Stimulated activated CD4-positive, alpha-beta T cell treated with anti-CD3 and anti-CD28 coated beads, TNF-alpha, amount 100 ng/mL, for 1 hour (primary cell): ENCODE measurements at places on chromosomes 4 and X.

GRCh38 chrX:45172890-45173289 is 27.8 kb downstream of the DIPK2B start:
- DNase-seq: no peak

- no peak for DNase-seq
Observed at GRCh38 chrX:12936947-12937346, 30.5 kb downstream of the TLR8 start.

DNA sequence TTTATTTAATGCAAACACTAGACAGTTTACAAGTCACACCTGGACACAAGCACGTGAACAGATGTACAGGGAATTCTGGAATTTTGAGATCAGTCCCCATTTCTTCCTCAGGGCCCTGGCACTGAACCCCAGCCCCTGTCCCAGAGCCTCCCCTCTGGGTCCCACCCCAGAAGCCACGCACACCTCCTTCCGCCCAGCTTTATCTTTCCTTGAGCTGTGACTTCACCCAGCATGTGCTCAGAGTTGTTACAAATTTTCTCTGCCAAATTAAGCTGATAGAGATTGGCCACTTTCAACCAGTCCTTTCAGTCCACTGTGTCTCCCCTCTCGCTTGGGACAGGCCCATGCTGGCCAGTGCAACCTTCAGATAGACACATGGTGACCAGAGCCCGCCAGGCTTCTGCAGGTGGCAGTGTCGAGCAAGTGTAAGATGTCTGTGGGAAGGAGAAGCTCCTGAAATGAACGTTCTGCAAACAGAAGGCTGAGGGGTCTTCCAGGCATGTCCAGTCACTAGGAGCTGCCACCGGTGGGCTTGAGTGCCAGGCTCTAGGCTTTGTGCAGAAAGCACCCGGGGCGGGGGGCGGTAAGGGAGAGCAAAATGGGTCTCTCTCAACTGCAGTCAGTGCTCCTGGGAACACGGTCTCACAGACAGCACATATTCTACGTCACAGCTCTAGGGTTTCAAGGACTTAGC is 73.3 kb downstream of the MTMR1 start:
- no peak for DNase-seq

GRCh38 chrX:51461053-51462044 is 35.0 kb downstream of the NUDT11 start:
- no peak for DNase-seq

DNA sequence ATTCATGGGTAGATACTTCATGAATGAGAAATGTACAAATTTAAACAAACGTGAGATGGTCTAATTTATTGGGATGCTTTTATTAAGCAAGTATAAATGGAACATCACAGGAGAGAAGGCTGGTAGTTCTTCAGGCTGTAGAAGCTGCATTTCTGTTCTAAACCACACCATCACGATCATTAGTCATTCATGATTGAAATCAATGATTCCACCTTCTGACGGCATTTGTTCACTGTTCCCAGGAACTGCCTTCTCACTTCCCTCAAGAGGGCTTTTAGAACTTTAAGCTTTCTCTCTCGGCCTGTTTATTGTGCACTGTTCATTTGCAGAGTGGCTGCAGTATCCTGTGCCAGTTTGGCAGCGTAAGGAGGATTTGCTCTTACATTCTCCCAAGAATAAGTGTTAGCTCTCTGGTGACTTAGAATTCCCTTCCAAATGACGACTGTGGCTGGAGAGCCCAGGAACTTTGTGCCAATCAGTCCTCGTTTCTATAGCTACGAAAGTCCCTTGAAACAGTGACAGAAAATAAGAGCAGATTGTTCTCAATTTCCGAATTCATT is 54.7 kb downstream of the MFAP3L start:
- no peak for DNase-seq

DNA sequence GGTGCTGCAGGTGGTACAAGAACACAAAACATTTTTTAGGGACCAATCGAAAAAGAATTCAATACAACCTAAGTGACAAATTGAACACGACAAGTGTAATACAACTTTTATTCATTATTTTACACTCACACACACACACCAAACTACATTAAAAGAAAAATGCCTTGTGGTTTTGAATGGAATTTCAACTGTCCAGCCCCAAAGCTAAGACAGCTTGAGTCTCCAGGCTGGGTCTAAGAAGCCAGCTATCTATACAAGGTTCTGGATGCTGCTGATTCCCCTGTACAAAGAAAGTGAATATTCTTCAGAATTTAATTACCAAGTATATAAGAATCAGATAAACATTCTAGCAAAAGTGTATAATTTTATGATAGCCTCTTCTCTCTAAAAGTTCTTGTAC is 118.2 kb downstream of the PPP3CA start:
- no peak for DNase-seq

- no peak for DNase-seq
Observed at GRCh38 chr4:30429813-30430761, 290.1 kb upstream of the PCDH7 start.

- no peak for DNase-seq
Observed at GRCh38 chr4:91064157-91064853, 937.1 kb downstream of the CCSER1 start.

DNA sequence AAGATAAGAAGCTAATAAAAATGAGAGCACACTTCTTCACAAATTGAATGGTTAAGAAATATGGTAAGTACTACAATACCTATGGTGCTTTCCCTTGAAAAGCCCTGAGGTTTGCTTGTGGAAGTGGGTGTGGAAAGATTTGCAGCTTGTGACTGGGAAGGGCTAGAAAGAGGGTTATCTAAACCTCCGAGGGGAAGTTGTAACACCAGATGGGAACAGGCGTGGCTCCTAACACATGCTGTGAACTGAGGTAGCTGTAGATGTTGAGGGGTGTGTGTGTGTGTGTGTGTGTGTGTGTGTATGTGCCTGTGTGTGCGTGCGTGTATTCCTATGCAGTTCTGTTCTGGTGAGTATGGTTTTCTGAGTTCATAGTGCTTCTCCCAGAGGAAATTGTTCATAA is 21.5 kb downstream of the FRMPD4 start:
- no peak for DNase-seq

- no peak for DNase-seq
Observed at GRCh38 chr4:134798573-134798972, 597.0 kb upstream of the PABPC4L start.

DNA sequence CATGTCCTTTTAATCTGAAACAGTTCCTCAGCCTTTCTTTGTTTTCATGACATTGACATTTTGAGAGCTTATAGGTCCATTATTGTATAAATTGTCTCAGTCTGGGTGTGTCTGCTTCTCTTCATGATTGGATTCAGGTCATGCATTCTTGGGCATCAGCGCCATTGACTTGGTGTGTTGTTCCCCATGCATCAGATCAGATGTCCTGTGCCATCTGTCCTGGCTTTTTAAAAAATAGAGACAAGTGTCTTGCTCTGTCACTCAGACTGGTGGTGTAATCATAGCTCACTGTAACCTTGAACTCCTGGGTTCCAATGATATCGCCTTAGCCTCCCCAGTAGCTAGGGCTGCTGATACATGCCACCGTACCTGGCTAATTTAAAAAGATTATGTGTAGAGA is 55.7 kb downstream of the TBC1D14 start:
- DNase-seq: no peak

DNA sequence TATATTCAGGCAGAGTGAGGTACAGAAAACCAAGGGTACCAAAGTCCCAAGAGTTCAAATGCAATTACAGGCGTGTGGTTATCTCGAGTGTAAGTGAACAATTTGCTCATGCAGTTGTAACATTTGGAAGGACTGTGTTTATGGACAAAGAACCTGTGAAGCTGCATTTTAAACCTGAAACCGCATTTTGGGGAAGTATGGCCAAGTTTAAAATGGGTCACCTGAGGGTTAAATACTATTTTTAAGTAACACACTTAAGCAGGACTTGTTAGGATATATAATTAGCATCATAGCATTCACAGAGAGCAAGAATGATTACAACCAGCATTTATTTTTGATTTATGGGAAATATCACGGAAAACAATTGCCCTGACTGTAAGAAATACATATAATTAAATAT is 79.1 kb upstream of the LCORL start:
- DNase-seq: no peak

- no peak for DNase-seq
Observed at GRCh38 chr4:57249083-57249482, 138.9 kb upstream of the IGFBP7 start.

GRCh38 chr4:90950385-90950841 is 823.2 kb downstream of the CCSER1 start:
- DNase-seq: no peak

DNA sequence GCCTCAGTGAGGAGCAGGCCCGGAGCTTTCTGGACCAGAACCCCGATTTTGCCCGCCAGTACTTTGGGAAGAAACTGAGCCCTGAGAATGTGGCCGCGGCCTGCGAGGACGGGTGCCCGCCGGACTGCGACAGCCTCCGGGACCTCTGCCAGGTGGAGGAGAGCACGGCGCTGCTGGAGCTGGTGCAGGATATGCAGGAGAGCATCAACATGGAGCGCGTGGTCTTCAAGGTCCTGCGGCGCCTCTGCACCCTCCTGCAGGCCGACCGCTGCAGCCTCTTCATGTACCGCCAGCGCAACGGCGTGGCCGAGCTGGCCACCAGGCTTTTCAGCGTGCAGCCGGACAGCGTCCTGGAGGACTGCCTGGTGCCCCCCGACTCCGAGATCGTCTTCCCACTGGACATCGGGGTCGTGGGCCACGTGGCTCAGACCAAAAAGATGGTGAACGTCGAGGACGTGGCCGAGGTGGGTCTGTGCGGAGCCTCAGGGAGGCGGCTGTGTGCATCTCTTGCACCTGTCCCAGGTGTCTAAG is 323 bp downstream of the PDE6B start:
- DNase-seq: no peak

DNA sequence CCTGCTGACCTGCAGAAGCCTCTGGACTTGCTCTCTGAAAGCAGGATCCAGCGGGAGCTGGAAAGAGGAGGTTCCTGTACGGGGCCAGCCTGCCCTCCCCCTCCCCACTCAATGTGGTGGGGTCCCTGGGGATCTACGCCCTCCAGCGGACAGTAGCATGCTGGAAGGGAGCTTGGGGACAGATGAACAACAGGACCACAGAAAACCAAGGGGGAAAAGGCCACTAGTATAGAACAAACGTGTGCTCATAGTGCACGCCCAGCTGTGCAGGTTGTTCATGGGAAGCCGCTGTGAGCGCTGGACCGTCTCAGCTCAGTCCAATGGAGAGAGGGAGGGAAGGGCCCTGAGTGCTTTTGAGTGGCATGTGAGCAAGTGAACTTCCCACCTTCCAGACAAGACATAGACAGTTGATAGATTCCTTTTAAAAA is 15.8 kb downstream of the HMX1 start:
- no peak for DNase-seq

GRCh38 chr4:37803348-37803973 is 23.0 kb upstream of the PGM2 start:
- no peak for DNase-seq

DNA sequence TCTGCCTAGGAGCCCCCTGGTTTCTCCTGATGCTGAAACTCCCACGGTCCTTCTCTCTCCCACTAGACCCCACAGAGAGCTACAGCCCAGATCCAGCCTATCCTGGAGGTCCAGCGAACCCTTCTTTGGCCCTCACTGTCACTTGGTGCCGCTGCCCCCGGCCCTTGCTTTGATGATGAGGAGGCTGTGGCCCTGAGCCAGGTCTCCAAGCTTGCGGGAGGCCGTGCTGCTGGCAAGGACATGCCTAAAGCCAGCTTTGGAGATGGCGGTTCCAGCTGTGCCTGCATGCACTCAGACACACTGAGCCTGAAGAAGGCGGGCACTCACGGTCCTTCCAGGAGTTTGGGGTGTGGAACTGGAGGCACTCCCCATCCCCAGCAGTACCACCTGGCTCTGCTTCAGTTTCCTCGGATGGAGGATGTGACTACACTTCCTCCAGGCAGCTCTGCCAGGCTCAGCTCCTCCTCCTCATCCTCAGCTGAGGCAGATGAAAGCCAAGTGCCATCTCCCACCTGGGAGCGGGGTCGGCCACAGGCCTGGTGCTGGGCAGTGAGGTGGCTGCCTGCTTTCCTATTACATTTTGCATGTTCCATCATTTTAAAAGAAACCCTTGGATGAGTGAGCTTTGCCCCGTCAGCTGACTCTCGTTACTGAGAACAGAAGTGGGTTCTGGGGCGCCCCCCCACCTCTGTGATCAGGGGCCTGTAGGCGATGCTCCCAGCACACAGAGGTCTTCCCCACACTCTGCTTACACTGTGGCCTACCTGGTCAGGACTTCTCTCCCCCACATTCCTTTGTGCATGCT is 9.0 kb downstream of the TNIP2 start:
- no peak for DNase-seq

DNA sequence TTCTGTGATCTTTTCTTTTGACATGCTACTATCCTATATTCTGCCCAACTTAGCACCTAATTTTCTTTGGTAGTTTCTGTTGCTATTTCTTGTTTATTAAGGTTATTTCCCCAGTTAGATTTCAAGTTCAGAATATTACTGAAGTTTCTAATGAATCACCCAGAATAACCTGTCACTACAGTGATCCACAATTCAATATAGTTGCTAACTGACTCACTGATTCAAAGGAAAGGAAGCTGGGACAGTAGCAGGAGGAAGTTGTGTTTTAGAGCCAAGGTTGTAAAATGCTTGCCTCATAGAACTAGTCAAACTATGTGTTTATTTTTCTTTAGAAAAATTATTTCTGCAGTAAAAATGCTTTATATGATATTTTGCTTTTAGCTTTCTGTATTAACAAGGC is 37.4 kb downstream of the PAK3 start:
- no peak for DNase-seq

- DNase-seq: no peak
Observed at GRCh38 chr4:96131186-96131585, 291.3 kb downstream of the PDHA2 start.

GRCh38 chr4:63526251-63526650 is 883.0 kb downstream of the TECRL start:
- DNase-seq: no peak

GRCh38 chr4:87019246-87019791 is 84.5 kb downstream of the AFF1 start:
- DNase-seq: no peak

DNA sequence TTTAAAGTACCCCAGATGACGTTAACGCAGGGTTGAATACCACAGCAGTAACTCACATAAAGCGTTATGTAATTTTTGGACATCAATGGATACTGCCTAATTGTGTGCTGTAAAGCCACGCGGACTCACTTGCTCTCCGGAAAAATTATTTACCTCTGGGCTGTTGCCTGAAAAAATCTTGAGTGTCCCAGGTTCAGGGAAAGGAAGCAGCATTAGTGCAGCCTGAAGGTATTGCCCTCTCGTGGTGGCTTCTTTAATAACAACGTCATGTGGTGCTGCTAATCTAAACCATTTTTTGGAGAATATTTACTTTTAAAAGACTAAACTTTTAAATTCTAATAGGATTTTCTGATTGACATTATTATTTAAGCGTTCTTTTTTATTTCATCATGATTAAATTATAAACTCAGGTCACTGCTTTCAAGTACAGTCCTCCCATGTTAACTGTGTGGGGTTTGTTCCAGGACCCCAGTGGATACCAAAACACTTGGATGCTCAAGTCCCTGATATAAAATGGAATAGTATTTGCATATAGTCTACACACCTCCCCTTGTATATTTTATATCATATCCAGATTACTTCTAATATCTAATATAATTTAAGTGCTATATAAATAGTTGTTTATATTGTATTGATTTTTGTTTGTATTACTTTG is 384.8 kb downstream of the FAM133A start:
- DNase-seq: no peak

GRCh38 chr4:87973283-87974169 is 2.0 kb upstream of the SPP1 start:
- no peak for DNase-seq
